Left forelimb (tissue), 1 donor: ENCODE measurements at places on chromosomes 16 and 17.

DNA sequence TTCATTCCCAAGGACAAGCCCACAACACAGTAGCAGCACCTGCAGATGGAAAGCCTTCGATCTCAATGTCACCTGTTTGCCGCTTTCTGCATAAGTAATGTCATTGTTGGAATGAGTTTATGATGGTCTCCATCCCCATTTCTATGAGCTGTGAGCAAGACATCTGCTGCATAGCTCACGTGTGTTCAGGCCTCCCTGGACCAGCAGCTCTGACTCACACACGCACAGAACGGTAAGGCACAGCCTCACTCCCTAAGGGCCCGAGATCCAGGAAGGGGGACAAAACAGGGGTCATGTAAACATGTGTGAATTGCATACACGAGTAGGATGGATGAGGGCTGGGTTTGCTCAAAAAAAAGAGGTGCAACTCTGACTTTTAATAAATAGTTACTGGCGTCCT lies 223.1 kb downstream of the SOX9 start:
- no peak for DNase-seq

DNA sequence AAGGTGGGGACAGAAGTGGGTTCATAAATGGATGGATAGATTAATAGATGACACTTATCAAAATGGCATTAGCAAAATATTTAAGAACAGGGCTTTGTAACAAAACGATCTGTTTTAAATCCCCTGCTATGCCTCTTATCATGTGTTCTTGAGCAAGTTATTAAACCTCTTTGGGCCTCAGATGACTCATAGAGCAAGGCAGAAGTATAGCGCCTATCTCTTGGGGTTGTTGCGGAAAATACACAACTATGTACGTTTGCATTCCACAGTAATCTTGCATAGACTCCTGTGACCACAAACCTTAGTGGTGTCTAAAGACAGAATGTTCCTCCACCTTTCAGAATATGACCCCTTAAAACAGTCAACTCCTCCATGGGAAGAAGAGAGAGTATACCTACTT lies 116.8 kb downstream of the CDYL2 start:
- DNase-seq, result no peak

GRCh38 chr17:76241691-76242255 lies 1.5 kb upstream of the RNF157 start:
- DNase-seq, result no peak

- no peak for DNase-seq
These were observed 667.4 kb upstream of the SALL1 start for GRCh38 chr16:51818342-51818944.

DNA sequence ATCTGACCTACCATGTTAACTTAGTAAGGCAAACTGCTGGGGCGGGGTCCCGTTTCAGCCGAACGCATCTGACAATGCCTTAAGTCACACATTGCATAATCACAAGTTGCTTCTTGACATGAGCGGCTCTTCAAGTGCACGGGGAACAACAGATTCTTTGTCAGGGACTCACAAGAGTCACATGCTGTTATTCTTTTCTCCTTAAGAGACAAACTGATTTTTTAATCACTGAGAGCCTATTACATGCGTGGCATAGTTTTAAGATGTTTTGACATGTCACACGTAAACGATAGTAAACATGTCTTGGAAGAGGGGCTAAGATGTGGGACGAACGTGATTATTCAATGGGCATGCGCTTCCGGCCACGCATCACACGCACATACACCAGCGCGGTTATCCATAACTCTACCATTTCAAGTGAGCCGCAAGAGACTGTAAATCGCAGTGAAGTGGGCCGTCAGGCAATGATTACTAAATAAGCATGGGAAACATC lies 63.4 kb downstream of the ADCY9 start:
- DNase-seq, result no peak

GRCh38 chr16:11557801-11558200 lies 28.9 kb downstream of the LITAF start:
- DNase-seq, result no peak

DNA sequence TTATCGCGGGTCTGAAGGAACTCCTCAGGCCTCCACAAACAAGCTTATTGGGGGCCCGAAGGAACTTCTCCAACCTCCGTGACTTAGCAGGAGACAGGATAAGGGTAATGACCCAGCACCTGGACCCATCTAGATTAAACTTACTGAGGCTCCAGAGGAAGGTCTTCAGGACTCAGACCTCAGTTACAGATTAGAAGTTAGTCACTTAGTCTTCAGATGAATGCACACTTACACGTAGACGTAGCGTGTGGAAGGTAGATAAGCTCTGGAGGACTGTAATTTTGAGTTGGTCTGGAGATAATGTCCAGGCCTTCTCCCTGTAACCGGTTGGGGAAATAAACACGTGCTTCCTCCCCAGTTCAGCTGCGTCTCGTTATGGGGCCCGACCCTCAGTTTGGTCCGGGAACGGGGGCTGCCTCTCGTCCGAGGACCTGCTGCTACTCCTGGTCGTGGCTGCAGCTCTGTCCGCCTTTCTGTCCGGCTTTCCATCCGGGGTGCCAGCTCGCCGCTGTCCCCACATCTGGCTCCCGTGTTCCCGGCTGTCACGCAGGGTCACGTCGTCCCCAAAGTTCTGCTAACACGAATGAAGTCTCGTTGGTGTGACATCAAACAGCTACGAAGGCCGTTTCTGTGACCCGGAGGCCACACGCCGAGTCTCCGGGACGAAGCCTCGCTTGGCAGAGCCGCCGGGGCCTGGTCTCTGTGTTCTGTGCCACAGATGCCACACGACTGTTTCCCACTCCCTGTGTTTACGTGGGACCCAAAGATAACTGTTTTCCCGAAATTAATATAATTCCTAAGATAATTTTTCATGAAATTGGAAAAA lies 11.8 kb upstream of the SECTM1 start:
- DNase-seq, result no peak

- DNase-seq, result no peak
These were observed 37.9 kb downstream of the NUP88 start for GRCh38 chr17:5381542-5381941.

DNA sequence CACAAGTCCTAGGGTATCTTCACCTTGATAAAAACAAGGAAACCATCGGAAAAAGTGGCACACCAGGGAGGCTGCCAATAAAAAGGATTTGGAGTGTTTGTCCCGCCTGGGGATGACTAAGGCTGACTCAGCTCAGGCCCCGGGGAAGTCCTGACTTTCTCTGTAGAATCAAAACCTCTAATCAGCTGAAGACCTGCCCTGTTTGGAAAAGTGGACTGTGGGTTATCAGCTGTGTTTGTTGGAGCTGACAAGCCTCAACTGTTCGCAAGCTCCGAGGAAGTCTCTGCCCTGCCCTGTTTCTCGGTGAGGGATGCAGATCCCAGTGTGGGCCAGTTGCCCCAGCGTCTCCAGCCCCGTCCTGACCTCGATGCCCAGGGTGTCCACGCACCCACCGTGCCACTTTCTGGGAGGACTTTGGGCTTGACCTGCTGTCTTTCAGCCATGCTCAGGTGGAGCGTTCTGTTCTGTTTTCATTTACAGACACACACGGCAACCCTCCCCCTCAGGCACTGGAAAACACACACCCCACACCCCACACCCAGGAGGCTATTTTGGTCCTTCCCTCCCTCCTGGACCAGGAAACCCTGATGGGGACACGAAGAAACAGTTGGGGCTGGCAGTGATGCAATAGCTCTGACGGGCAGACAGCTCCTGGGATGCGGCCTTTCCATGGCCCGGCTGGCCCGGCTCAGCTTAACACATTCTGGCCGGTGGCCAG lies 27.6 kb upstream of the PITPNA start:
- no peak for DNase-seq

GRCh38 chr17:2076087-2076984 lies 21.4 kb downstream of the HIC1 start:
- DNase-seq, result peak; percentile 69

- DNase-seq, result no peak
These were observed 57.7 kb downstream of the HSD17B2 start for GRCh38 chr16:82092711-82093110.

GRCh38 chr16:67435758-67436164 lies 4.8 kb downstream of the HSD11B2 start:
- no peak for DNase-seq

- DNase-seq, result no peak
These were observed 6.3 kb downstream of the SLC6A2 start for GRCh38 chr16:55661941-55662643.

- no peak for DNase-seq
These were observed 102.4 kb downstream of the ABCC12 start for GRCh38 chr16:48053418-48053745.

- DNase-seq, result peak; percentile 80
These were observed 527 bp downstream of the SIAH1 start for GRCh38 chr16:48384520-48385252.

DNA sequence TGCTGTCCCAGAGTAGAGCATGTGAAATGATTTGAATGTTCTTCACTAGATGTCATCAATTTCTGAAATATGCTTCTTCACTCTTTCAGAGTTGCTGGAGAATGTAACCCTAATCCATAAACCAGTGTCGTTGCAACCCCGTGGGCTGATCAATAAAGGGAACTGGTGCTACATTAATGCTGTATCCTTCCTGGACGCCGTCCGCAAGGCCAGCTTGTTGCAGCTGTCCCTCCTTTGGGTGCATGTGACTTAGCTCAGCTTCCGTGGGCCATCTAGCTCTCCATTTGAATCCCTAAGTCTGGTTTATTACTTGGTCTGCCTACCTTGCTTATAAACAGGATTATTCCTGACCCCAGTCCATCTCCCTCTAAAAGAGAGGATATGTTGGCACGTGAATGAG lies 58.8 kb downstream of the USP10 start:
- no peak for DNase-seq

GRCh38 chr16:89073346-89074071 lies 20.1 kb upstream of the ACSF3 start:
- DNase-seq, result no peak
